Suppressor macrophage treated with lipopolysaccharide for 4 hours (primary cell): ENCODE measurements at places on chromosomes 16 and 17.
A peak's percentile ranks its signal among the peaks of the same experiment; 100 is the strongest.

- no peak for DNase-seq
Measured at GRCh38 chr16:47278306-47278970, 134.7 kb upstream of the NETO2 start.

DNA sequence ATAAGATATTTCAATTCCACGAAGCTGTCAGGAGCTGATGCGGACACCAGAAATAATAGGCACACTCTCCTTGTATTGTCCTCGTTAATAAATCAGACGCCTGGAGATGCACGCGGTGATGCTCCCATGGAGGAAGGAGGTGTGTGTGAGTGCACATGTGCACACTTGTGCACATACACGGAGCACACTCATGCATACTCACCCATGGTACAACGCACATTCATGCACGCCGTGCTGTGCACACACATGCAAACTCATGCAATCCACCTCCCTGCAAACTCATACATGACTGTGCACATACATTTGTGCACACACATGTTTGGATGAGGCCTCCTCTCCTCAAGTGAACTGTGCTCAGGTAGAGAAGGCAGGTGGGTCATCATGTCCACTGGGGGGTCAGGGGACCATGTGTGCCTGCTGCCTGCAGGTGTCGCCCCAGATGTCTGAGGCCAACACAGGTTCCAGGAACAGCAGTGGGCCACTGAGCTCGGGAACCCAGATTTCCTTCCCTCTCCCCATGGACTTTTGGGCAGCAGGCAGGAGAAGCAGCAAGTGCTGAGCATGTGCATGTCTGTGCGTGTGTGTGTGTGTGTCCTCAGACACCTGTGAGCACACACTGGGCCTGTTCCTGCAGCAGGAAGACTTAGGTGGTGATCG, 165.3 kb downstream of the SDK2 start:
- DNase-seq, result no peak

- DNase-seq, result no peak
Measured at GRCh38 chr16:69937465-69937951, 13.6 kb upstream of the CLEC18A start.

DNA sequence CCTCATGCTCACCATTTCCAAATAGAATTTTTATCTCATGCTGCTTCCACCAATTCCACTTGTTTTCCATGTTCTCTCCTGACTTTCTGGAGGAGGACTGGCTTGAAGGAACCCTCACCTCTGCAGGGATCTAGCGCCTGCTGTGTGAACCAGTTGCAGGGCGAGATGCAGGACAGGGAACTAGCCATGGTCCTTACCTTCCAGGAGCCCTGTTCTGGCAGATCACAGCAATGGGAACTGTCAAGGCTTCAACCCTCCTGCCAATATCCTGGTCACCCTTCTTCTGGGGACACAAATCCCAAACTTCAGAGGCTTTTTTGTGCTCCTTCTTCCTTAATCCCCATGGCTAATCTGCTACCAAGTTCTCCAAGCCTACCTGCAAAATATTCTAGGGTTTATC, 60.4 kb upstream of the MMP2 start:
- no peak for DNase-seq

DNA sequence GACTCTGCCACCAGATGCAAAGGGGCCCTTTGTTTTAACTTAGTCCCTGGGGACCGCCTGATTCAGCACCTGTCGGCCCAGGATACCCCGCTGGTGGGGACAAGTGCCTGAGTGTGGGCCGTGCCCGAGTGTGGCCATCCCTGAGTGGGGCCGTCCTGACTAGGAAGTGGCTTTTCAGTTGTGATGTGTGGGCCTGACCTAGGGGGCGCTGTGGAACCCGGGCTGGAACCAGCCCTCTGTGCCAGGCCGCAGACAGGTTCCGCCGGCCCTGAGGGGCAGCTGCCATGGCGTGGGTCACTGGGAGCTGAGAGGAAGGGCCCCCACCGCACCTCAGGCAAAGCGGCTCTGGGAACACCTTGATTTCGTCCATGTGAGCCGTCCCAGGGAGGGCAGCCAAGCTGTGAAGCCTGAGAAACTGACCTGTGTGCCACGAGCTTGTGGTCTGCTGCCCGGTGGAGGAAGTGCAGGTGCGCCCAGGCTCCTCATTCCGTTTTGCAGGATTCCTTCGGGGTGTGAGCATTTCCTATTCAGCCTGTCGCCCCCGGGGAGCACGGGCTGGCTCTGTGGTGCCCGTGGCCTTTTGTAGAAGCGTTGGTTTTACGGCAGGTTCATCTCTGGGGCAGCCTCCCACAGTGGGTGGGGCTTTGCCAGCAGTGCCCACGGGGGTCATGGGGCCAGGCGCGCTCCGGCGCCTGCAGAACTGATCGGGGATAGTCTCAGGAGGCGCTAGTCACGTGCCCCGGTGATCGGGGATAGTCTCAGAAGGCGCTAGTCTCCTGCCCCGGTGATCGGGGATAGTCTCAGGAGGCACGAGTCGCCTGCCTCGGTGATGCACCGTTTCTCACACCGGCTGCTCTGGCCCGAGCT, 5.3 kb downstream of the RPL13 start:
- DNase-seq, result peak; percentile 50
